ENCODE measurements at places on chromosomes 5 and 9.

- no peak for DNase-seq
Observed at GRCh38 chr5:87354496-87354895, 58.2 kb downstream of the CCNH start.

- no peak for DNase-seq
Observed at GRCh38 chr5:140176031-140176387, 1.0 kb downstream of the CYSTM1 start.

- no peak for DNase-seq
Observed at GRCh38 chr5:146510559-146511125, 5.3 kb downstream of the GPR151 start.

- no peak for DNase-seq
Observed at GRCh38 chr5:162434281-162434680, 366.7 kb downstream of the GABRG2 start.

DNA sequence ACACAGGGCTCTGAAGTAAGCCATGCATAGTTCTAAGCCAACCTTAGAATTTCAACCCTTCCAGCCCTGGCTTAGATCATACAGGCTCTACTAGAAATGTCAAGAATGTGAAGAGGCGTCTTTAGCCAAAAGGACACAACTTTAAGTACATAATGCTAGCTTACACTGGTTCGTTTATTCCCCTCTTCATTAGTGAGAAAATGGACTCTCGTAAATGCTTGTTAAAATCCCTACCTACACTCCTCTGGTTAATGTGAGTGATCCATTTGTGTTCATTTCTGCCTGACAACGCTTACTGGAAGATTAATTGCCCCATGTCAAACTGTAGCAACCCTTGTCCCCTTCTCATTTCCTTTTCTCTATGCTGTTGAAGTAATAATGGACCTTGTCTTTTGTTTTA is 149.3 kb upstream of the POU5F2 start:
- no peak for DNase-seq

GRCh38 chr9:93678199-93679019 is 102.0 kb downstream of the PHF2 start:
- DNase-seq, result no peak

DNA sequence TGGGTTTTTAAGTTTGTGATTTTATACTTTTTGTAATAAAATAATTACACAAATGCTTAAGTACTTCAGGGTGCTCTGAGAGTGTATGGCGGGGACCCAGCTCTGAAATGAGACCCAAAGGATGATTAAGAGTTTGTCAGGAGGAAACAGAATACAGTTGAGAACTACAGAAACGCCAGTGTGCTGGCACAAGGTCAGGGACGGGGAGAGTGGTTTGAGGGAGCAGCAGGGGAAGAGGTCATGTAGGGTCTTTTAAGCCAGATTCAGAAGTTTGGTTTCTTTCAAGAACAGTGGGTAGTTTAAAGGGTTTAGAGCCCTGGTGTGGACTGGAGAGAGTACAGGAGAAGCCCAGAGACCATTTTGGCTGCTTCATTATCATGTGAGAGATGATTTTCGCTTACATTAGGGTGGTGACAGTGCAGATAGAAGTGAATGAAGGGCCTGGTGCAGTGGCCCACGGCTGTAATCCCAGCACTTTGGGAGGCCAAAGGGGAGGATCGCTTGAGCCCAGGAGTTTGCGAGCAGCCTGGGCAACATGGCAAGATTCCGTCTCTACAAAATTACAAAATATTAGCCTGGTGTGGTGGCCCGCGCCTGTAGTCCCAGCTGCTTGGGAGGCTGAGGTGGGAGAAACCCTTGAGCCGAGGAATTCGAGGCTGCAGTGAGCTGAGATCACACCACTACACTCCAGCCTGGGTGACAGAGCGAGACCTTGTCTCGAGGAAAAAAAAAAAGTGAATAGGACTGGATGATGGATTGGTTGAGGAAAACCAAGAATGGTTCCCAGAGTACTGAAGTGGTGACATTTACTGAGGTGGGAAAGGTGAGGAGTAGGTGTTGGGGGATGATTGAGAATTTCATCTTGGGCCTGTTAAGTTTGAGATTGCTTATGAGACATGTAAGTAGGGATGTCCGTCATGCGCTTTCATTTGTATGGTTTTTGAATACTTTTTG is 1.4 kb upstream of the ETF1 start:
- peak; percentile 5 for DNase-seq

DNA sequence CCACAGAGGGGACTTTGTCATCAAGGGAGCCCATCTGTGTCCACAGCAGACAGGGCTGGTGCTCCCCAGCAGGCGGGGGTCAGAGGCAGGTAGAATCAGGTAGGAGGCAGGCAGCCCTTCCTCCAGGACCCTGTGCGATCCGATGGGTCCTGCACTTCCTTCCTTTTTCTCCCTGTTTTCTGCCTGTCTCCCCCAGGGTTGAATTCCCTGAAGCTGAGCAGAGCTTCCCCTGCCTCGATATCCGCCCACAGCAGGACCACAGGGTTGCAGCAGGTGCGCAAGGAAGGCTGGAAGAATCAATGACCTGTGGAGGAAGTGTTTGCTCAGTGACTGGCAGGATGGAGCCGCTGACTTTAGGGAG is 69.2 kb downstream of the MRPL36 start:
- no peak for DNase-seq

GRCh38 chr5:170382790-170383189 is 6.4 kb downstream of the KCNMB1 start:
- no peak for DNase-seq

DNA sequence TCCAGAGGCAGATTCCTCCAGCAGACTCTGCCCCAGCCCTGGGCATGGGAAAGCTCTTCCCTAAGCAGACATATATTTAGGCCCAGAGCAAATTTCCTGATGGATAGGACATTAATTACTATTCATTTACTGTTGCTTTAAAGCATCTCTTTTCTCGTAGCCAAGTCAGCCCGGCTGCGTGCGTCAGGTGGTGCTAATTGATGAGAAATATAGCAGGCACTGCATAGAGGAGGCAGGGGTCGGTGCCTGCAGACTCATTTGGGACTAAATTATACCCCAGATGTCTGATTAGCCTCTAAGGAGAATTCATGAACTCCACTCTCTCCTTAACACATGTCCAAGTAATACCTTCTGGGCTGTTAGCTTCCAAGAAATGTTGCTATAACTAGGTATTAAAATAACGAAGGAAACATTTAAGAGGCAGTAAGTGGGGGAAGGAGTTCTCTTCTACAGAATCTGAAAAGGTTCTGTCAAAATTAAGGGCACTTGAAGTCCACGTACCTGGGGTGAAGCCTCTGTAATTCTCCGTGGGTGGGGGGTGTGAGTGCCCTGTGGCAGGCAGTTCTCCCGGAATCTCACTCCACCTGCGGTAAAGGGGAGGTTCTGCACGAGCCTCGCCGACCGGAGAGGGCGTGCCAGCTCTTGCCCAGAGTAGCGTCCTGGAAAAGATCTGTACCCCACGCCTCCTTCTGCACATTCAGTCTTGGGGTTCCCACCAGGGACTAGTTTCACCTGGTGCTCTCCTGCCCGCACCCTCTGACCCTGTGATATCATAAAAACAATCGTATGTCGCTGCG is 115.9 kb upstream of the FCN2 start:
- no peak for DNase-seq

GRCh38 chr5:127203818-127204217 is 86.8 kb upstream of the MEGF10 start:
- DNase-seq, result no peak

- DNase-seq, result no peak
Observed at GRCh38 chr9:76620581-76620980, 143.7 kb upstream of the PCA3 start.

DNA sequence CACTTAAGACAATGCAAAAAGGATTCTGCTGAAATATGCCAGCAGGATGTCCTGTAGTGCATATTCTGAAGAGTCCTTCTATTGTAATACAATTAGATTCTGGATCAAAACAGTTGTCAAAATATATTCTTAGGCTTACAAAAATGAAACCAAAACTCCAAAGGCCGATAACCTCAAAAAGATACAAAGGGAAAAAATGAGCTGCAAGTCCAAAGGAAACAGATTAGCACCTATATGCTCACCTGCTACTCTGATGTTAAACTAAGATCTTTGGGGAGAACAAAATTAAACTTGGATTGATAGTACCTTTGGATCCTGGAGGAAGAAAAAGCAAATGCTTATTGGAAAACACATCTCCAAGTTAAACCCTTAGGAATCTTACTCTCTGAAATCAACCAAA is 397.1 kb downstream of the SPATA31D1 start:
- no peak for DNase-seq

DNA sequence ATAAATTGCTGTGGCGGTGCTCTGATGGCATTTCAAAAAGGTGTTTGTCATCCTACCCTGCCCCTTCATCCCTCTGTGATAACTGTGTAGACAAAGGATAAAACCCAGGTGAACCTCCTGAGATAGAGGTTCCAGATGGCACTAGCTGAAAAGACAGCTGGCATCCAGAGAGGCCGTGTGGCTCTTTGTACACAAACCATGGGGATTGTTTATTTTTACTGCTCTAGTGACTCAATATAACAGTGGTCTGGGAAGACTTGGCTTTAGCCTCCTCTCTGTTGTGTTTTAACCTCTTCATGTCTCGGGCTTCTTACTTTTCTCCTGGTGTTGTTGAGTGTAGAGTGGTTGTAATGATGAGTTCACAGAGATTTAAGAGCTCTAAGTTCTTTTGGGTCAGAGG is 48.8 kb downstream of the SH3GL2 start:
- no peak for DNase-seq

DNA sequence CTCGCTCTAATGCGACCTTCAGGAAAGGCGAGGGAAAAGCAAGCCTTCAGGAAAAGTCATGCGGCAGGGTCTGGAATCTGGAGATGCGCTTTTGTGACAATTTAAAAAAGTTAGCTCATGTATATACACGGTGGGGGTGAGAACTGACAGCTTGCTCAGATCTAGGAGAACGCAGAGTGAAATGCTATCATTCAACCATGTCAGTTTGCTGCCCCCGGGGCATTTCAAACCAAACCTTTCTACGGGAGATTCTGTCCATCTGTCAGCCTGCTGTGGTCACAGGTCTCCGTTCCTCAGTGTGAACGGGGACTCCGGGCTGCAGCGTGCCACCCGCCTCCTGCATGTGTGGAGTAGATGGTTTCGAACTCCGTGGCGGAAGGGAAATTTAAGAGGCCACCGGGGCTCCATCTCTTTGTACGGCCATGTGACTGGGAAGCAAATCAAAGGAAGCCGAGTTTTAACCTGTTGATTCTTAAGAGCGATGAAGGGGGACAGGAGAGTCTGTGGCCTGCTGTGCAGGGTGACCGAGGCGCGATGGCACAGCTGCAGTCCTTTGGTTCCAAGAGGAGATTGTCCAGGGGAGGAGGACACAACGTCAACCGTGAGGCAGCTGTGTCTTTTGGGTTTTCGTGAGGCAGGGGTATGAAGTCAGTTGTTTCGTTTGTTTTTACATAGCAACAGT is 45.9 kb downstream of the OTULIN start:
- no peak for DNase-seq

DNA sequence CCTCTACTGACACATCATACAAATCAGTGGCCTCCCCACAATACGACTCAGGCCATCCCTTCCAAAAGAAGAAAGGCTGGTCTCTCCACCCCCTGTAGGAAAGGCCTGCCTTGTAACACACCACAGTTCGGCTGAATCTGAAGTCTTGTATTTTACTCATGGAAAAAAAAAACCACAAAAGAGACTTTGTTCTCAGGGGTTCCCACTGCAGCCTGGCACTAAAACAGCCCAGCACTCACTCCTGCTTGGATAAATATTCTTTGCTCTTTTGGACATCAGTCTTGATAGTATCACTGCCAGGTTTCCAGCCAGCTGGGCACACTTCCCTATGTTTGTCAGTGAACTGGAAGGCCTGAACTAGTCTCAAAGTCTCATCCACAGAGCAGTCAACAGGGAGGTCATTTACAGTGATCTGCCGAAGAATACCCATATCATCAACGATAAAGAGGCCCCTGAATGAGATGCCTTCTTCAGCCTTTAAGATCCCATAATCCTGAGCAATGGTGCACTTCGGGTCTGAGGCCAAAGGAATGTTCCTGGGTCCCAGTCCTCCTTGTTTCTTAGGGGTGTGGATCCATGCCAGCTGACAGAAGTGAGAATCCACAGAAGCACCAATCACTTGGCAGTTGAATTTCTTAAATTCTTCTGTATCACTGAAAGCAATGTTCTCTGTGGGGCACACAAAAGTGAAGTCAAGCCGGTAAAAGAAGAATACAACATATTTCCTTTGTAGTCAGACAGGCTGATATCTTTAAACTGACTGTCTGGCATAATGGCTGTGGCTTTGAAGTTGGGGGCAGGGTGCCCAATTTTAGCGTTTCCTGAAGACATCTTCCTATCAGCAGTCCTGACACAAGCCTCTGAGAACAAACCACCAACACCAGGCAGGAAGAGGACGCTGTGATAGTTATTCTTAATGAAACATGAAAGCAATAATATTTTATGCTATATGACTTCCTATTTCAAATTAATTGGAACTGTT is 198.1 kb downstream of the LURAP1L start:
- no peak for DNase-seq

DNA sequence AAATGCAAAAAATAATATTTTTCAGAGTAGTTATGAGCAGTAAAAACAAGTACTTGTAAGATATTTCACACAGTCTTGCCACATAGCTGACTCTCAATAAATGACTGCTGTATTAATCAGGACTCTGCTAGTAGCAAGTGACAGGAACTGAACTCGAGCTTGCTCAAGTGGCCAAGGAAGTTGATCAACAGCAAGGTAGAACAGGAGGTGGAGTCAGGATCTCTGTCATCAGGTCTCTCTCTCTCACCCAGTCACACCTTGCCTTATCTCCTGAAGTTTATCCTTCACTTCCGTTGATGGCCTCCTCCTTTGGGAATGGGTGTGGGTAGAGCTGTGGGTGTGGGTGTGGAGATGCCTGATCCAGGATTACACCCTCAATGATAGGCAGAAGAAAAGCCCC is 107.0 kb downstream of the GPBP1 start:
- no peak for DNase-seq

- no peak for DNase-seq
Observed at GRCh38 chr5:50874306-50875001, 208.0 kb downstream of the PARP8 start.

GRCh38 chr5:57176350-57176857 is 2.5 kb downstream of the GPBP1 start:
- no peak for DNase-seq

DNA sequence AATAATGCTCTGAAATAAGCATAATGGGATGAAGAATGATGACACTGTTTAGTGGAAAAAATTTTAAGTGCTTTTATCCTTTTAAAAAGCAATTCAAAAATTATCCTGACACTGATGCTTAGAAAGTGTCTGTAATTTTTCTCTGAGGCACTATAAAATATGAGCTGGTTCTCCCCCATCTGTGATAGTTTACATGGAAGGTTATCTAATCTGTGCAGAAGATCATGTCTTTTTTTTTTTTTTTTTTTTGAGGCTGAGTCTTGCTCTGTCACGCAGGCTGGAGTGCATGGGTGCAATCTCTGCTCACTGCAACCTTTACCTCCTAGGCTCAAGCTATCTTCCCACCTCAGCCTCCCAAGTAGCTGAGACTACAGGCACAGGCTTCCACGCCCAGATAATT is 15.2 kb upstream of the TAF11L2 start:
- DNase-seq, result no peak

- no peak for DNase-seq
Observed at GRCh38 chr9:78566948-78567675, 270.2 kb downstream of the PSAT1 start.

DNA sequence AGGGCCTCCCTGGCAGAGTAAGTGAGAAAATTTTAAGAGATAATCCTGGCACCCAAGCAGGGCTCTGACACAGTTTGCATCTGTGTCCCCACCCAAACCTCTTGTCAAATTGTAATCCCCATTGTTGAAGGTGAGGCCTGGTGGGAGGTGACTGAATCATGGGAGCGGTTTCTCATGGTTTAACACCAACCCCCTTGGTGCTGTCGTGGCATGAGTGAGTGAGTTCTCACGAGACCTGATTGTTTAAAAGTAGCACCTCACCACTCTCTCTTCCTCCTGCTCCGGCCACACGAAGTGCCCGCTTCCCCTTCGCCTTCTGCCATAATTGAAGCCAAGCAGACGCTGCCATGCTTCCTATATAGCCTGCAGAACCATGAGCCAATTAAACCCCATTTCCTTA is 80.1 kb downstream of the FBXW11 start:
- no peak for DNase-seq

Data from nephron progenitor cell (in vitro differentiated cells).